ENCODE measurements at places on chromosomes 11 and 22.

GRCh38 chr11:15258433-15259165 lies 143.9 kb downstream of the INSC start:
- no peak for DNase-seq

DNA sequence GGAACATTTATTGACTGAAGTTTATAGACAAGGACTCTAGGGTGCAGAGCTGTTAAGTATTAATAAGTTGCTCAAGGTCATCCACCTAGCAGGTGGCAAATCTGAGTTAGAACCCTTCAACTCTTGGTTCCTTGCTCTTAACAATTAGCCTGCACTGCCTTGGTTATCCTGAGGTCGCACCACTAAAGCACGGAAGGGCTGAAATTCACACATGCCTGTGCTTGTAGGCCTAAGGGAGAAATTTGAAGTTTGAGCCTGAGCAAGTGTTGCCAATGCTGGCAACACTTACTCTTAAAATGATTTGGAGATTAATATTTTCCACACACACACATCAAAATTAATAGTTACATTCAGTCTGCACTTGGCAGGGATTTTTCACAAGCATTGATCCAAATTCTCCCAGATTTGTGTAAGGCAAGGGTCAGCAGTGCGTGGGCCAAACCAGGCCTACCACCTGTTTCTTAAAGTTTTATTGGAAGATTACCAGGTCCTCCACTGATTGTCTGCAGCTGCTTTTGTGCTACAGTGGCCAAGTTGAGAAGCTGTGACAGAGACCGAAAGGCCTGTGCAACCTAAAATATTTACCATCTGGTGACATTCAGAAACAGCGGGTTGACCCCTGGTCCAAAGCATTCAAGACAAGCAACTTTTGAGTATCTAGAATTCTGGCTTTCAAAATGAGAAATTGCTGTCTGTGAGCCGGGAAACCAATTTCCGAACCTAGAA lies 16.3 kb downstream of the APOL5 start:
- DNase-seq, result no peak

DNA sequence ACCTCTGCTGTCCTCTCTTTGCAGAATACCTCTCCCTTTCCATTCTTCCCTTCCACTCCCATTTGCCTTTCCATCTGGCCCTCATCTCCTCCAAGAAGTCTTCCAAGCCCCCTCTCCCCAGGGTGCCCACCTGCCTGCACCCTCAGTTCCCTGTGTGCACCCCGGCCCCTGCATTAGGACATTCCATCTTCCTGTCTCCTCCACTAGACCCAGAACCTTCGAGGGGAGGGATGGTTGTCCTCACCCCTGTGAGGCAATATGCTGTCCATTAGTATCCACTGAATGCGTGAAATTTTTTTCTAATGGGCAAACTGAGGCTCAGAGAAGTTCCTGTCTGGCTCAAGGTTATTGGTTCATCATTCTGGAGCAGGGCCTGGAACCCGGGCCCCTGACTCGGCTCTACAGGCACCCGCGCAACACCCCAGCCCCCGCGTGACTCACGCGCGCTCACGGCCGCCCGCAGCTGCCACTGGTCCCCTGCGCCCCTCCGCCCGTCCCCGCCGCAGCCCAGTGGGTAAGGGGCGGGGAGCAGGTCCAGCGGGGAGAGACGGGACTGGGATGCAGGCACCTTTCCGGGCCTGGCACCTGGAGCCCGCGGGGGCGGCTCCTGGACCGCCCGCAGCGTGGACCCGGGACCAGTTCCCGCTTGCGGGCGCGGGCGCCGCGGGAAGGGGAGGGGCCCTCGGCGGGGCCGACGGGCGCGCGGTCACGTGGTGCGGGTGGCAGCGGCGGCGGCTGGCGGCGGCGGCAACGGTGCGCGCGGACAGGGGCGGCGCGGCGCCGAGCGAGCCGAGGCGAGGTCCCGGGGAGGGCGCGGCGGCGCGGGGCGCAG lies 7.0 kb downstream of the SEPTIN3 start:
- DNase-seq, result peak; percentile 51

- no peak for DNase-seq
Measured at GRCh38 chr22:43860126-43860525, 2.2 kb downstream of the SULT4A1 start.

DNA sequence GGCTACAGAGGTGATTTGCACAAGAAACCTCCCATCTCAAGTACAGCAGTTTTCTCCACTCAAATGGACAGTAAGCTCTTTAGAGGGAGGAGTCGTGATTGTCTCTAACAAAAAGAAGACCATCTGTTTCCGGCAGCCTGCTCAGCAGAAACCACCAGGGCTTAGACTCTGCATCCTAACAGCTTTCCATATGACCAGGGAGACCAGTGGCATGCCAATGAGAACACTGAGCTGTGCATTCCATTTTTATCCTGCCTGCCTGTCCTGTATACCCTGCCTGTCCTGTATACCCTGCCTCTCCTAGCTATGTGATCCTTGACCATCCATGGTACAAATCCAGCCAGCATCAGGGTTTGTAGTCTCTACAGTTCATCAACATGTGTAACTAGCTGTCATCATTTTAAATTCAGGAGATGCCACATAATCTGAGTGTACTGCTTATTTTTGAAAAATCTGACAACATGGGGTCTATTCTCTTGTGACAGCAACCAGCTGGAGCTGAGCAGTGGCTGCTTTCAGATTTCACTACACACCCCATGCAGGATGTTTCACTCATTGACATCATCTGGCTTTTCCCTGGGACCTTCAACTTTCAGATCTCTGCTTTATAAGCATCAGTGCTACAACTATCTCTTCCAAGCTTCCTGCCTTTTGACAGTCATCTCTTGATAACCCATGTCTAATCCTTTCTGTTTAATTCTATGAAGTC lies 50.5 kb upstream of the POU2AF2 start:
- DNase-seq, result no peak
